ENCODE measurements at places on chromosomes 16 and 17.
A peak's percentile ranks its signal among the peaks of the same experiment; 100 is the strongest.

DNA sequence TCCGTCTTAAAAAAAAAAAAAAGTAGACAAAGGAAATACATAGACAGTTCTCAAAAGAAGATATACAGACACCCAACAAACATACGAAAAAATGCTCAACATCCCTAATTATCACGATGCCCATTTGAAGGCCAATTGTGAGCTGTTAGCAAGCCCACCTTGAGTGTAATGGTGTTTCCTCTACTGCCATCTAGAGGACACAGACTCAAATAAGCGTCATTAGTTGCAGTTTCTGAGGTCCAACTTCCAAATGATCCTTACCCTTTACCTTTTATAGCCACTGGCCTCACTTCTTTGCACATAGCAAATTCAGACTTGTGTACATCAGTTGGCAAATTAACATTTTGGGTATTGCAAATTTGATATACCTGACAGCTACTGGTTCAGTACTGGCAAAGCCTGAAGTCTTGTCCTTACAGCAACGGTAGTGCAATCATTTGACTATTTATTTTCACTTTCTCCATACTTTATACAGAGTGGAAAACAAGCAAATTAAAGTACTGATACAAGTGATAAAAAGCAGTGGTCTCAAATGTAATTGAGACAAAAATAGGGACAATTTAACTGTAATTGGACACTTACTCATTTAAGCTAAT lies 536.3 kb upstream of the EEF2KMT start:
- no peak for DNase-seq

DNA sequence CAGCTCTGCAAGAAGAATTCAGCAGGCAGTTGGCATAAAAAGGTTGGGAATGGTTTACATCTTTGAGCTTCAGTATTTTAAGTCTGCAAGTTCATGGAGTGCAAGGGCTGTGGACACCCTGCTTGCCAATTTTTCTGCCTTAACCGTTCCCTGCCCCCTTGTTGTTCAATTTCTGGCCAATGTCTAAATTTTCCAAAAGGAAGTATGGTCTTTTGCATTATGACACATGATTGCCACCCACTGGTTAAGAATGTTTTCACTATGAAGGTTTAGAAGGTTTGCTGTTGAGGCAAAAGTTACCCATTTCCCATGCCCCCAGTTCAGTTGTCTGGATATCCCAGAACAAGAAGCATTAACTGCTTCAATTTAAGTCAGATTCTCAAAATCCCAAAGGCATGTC lies 441.9 kb downstream of the CDH13 start:
- DNase-seq, result no peak

DNA sequence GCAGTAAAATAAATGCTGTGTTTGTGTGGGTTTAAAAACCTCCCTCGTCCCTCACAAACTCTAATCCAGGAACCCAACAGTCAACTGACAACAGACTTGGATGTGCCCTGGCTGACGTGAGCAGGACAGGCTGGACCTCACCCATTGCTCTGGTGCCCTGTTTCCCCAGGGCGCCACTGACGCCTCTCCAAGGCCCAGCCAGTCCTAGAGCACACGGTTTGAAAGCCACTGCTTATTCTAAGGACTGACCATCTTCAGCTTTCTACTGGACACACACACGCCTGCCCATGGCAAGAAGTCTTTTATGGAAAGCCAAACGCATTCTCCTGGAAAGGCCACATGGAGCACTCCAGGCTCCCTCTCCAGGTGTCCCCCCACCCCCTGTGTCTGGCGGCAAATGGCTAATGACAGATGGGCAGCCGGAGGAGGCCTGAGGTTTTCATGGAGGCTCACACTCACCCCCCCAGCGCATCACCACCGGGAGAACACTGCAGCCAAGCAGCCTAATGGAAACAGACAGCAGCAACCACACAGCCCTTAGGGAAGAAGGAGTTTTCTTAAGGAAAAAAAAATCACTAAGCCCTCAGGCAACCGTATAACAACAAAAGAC lies 319.2 kb downstream of the SOX9 start:
- DNase-seq, result no peak

DNA sequence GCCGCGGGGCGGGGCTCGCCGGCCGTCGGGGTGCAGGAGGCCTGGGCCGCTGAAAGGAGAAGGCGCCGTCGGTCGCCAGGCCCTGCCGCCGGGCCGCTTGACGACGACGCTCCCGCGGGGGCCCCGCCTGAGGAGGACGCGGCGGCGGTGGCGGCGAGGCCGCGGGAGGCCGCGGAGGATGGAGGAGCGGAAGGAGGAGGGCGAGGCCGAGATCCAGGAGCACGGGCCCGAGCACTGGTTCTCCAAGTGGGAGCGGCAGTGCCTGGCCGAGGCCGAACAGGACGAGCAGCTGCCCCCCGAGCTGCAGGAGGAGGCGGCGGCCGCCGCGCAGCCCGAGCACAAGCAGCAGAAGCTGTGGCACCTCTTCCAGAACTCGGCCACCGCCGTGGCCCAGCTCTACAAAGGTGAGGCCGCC lies 430 bp downstream of the HAPSTR1 start:
- DNase-seq, result no peak

GRCh38 chr17:77429369-77429968 lies 288.7 kb downstream of the SEC14L1 start:
- DNase-seq, result no peak

- DNase-seq, result no peak
Observed at GRCh38 chr17:50127697-50128361, 2.1 kb downstream of the SAMD14 start.

- DNase-seq, result no peak
Observed at GRCh38 chr16:48617711-48618148, 7.8 kb upstream of the N4BP1 start.

- no peak for DNase-seq
Observed at GRCh38 chr16:26995522-26995921, 71.2 kb upstream of the C16orf82 start.

DNA sequence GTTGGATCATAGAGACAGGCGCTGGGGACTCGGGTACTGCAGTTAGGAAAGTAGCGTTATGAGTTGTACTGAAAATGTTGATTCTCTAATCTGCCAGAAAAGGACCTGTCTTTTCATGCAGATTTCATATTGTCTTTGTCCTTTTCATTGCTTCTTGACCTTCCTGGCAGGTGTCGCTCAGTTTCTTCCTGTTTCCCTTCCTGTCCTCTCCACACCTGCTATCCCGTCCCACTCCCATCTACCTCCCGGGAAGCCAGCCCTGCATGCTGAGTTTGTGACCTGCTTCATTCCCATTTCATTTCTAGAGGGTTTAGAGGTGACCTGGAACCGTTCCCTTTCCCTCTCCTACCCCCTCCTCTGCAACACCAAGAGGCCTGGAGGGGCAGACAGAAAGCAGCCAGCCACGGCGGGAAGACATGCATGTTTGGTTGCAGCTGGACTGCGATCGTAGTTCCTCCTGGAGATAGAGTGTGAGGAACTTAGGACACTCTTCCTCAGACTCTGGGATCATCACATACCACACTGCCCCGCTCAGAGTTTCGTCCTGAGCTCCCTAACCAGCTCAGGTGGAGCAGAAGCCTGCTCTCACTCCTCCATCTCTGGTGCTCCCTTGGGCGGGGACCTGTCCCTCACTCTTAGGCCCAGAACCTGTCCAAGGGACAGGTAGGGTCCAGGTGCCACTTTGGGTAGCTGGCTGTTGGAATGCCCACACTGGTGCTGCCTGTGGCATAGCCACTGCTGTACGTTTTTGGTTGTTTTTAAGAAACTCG lies 23.9 kb upstream of the ARHGAP23 start:
- no peak for DNase-seq

GRCh38 chr16:410516-411178 lies 9.0 kb downstream of the DECR2 start:
- DNase-seq, result no peak

DNA sequence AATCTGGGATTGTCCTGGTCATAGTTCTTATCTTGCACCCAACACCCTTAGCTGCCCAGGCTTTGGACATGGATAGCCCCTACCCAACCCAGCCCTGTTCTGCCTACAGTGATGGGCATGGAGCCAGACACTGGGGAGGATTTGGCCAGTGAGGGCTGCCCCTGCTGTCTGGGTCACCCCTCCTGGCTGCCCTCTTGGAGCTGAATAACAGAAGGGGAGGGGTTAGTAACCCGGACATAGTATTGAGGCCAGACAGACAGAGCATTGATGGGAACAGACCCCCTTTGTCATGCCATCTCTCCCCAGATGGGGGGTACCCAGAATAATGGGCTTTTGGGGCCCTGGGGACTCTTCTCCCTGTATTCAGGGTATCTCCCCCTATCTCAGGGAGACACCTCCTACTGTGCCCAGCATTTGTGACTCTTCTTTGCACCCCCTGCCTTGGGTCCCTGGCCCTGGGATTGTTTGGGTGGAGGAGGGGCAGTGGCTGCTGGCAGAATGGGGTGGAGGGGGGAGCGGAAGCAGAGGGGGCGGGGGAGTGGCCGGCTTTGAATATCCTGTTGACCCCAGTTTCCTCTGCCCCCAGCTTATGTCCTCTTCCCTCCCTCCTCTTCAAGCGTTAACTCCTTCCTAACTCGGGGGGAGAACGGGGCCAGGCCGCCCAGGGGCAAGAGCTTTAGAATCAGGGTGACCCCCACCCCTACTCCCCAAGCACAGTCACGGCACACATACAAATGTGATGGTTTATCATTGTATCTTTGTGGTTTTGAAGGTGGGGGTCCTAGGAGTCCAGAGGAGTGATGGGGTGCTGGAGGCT lies 17.0 kb downstream of the GJD3 start:
- peak; percentile 82 for DNase-seq

DNA sequence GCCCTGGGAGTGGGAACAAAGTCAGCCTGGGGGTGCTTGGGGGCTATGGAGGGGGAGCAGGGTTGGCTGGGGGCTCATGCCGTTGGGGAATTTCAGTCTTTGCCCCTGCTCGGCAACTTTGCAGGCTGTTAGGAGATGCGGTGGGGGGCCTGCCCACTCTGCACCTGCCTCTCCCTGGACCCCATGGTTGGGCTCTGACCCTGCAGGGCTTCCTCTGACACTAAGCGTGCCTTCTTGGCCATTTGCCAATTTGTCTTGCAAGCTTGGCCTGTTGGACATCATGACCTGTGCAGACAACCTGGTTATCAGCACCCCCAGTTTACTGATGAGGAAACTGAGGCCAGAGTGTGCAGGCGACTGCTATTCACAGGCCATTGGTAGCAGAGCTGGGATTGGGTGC lies 14.6 kb downstream of the ADCY7 start:
- DNase-seq, result no peak

GRCh38 chr16:78695391-78695790 lies 595.9 kb downstream of the WWOX start:
- DNase-seq, result no peak

DNA sequence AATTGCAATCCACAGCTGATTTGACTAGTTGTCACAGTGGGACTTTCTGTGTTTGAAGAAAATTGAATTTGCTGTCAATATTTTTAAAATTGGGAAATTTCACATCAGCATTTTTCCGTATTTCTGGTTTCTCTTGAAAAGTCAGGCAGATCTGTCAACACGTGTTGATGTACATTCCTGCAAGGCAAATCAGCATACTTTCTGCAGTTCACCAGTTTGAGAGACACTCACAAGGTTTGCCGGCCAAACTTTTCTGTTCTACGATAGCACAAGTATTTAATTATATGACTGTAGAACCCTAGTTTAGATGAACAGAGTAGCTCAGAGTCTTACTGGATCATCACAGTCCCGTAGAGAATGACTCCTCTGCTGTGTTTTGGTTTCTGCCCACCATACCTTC lies 102.0 kb downstream of the ADAMTS18 start:
- no peak for DNase-seq

DNA sequence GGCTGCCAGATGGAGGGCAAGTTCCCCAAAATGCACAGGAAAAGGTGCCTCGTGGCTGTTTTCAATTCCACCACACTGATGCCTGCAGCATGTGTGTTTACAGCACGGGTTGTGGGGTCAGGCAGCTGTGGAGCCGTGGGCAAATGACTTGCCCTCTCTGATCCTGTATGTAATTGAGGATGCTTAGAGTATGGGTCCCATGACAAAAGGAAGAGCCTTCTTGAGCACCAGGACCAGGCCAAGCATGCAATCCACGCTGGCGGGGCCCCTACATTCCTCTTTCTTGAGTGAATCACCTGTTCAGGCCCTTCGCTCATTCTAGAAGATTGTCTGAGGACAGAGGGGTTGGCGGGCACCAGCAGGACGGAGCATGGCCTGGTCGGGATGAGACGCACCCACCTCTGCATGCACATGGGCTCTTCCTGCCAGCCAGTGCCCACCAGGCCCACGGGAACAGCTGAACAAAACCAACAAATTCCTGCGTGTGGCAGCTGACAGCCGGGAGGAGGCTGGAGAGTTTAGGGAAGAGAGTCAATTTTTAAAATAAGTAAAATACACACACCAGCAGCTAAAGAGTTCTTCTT lies 1.4 kb upstream of the CTRB2 start:
- DNase-seq, result no peak

DNA sequence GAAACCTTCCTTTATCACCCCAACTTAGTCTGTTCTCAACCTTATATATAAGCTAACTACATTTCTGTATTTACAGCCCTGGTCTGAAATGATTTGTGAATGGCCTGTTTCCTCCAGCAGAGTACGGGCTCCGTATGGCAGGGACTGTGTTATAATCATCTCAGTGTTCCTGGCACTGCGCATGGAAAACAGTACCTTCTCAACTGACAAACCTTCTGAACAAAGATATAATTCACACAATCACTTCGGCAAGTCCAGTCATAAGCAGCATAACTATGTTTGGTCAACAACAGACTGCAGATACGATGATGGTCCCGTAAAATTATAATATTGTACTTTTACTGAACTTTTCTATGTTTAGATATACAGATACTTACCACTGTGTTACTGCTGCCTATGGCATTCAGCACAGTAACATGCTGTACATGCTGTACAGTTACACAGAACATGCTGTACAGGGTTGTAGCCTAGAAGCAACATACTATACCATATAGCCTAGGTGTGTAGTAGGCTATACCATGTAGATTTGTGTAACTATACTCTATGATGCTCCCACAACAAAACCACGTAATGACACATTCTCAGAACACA lies 30.0 kb downstream of the ANKFY1 start:
- DNase-seq, result no peak

DNA sequence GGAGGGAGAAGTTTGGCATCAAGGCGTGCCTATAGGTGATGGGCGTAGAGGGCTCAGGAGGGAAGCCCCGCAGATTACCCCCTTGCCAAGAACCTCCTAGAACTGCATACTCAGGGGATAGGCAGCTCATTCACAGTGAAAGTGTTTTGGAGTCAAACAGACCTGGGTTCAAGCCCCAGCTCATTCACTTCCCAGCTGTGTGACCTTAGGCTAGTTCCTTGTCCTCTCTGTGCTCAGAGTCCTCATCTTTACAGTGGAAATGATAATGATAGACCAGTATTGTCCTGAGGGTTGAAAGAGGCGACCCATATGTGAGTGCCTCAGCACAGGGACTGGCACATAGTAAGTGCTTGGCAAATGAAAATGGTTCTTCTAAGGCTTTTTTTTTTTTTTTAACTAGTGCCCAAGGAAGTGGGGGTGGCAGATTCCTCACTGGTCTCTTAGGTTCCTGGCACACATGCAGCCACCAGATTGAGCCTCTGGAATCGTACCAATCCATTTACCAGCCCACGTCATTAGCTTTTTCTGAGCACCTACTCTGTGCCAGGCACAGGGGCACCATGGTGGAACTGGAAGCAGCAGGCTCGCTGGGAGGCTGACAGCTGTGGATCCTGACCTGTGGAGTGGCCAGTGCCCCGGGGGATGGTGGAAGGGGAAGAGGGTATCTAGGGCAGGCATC lies 75.8 kb downstream of the SREBF1 start:
- no peak for DNase-seq

GRCh38 chr17:14337596-14338079 lies 36.8 kb downstream of the HS3ST3B1 start:
- DNase-seq, result no peak

Data from nucleus accumbens (tissue), 56 donors.